Right ventricle myocardium superior (tissue), 1 donor: ENCODE measurements at places on chromosomes 1 and 21. TPM values are rescaled to one million over a fixed set of nuclear protein-coding genes. Genes with fewer than 3 reads are reported as not detected.

DNA sequence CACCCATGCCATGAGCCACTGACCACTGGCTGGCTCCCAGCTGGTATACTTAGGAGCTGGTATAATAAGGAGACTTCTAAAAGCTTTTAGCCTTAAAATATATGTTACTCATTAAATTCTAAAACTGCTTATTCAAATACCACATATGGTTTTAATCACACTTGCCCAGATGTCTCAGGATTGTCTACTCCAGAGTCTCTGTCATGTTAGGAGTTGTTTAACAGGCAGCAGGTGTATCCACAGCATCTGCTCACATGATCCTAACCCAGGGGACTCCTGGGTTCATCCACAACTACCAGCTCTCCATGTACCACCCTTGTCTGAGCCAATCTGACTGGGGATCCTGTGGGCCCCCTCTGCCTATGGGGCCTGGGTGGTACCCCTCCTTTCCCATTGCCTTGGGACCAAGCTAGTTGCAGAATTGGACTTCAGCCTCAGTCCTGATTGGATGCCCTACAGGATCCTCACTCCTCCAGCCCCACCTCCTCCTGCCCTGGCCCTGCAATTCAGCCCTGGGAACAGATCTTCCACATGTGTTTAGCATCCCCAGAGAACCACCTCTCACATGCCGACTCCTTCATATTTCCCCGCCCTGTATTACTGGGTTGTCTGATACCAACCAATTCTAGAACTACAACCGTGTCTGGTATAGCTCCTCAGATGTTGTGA is 61.3 kb downstream of the BCAR3 start:
- DNase-seq, result no peak

- no peak for DNase-seq
These were observed 14.9 kb upstream of the CD1C start for GRCh38 chr1:158274797-158275196.

DNA sequence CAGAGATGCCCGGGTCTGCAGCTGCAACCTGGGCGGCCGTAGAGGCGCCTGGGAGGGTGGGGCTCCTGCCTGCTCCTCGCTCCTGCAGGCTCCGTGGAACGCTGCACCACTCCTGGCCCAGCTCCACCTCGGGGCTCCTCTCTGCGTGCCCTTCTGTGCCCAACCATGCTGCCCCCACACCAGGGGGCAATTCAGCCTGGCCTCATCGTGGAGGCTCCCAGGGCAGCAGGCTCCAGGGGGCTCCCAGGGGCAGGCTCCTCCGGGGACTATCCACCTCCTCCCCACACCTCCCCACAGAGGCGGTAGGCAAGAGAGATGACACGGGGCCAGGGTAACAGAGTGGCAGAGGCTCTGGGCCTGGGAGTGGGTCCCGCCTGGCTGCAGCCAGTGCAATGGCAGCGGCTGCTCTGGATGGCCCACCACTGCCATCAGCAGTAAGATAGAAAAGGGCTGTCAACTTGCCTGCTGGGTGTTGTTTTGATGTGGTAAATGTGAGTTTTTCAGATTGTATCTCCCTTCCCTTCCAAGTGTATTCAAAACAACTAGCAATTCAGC is 22.4 kb upstream of the LRRC8C start:
- no peak for DNase-seq

DNA sequence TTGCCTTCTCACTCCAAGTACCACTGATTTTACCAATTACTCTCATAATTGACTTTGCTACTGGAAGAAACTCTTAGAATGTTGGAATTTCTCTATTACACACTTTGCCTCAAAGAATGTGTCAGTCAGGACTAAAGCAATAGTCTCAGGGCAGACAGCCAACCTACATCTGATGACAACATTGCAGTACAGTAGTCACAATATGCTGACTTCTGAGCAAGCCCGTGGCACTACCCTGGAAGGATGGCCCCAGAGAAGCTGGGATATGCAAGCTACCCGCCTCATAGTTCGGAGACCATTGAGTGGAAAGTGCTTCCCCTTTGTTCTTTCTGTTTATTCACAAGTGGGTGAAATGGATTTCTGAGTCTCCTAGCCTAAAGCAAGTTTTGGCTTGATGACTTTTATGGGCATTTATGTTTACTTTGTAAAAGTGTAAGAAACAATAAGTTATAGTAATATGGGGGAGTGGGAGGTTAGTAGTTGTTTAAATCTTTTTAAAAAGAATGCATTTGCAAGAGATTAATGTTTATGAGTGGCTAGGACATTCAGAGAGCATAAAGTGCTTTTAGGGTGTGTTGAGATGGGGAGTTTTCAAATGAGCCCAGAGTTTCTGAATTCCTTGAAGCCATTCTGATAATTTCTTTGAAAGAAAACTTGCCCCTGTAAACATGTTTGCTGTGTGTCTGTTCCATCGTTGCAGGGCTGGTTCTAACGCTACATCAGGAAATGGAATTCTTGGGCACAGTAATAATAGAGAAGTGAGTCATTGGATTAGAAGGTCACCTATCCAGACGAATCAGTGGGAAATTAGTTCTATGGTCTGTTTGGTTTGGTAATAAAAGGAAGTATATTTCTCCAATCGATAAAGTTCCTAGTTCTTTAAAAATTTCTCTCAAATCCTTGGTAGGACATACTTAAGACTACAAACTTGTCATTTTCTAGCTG is 63.8 kb downstream of the LMO4 start:
- DNase-seq, result no peak

- peak; percentile 81 for DNase-seq
These were observed 28.3 kb downstream of the ALPL start for GRCh38 chr1:21537511-21537931.

- DNase-seq, result no peak
These were observed 139.5 kb downstream of the ZNF326 start for GRCh38 chr1:90134175-90134955.

GRCh38 chr1:156868341-156868740 is 7.7 kb downstream of the NTRK1 start:
- DNase-seq, result no peak

GRCh38 chr1:97245682-97246081 is 524.1 kb downstream of the PTBP2 start:
- DNase-seq, result no peak

DNA sequence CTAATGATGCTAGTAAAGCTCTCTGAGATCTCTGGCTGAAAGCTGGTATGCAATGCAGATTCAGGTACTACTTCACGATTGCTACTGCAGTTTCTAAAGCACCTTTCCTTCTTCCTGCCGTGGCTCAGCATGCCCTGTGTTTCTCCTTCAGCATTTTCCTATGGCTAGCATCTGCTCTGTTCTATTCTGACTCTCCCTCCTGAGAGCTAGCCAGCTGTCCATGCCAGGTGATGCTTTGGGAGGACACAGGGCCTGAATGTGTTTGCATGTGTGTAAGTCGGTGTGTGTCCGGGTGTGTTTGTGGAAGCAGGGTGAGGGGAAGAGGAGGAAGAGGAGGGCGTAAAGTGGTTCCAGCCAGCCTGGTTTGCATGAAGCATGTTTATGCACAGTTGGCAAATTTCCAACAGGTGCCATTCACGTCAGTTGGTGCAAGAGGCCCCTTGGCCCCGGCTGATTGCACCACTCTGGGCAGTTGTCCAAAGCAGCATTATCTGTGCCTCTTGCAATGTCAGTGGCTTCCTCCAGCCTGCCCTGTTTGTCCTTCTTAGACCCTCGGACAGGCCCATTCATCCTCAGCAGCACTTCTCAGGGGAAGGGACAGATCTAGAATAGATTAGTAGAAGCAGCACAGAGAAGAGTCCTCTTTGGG is 433.3 kb downstream of the DISC1 start:
- DNase-seq, result no peak

DNA sequence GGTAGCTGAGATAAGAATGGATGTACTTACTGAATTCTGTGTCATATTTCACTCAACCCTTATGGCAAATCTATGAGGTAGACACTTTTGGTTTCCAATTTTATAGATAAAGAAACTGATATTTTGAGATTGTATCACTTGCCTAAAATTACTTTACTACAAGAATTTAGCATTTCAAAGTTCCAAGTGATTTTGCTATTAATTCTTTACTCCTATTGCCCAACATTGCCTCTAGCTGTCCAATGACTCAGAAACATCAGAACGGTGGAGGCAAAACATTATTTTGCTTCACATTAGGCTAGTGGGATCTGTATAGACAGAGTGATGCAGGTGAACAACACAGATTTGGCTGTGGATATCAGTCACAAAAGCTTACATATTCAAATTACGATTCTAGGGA is 747.2 kb upstream of the NEGR1 start:
- no peak for DNase-seq

DNA sequence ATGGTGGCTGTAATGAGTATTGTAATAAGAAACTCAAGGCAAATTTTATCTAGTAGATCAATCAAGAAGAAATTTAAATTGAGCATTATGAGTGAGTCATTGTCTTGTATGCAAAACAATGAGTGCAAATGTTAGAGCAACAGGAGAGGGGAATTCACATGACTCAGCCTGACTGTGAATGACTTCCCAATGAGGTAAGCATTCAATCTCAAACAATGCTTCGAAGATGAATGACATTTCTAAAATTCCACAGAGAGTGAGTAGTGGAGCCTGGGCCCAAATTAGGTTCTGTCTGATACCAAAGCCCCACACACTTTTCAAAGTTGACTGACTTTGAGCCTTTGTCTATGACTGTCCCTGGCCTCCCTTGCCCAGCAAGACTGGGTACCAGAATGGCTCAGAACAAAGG is 738.0 kb downstream of the PTPRU start:
- DNase-seq, result no peak

GRCh38 chr1:228765168-228765946 is 30.1 kb downstream of the RHOU start:
- no peak for DNase-seq

The RAP1GAP gene
- total RNA-seq, result 3.7 TPM

The NUDT17 gene
- total RNA-seq, result 2.9 TPM

The MIXL1 gene
- total RNA-seq, result not detected

The MRAP gene
- total RNA-seq, result 0.56 TPM

The CLCA4 gene
- not detected for total RNA-seq

The SLC22A15 gene
- 10.7 TPM for total RNA-seq

The OR10J1 gene
- not detected for total RNA-seq

The CXADR gene
- total RNA-seq, result 21.1 TPM
